ENCODE measurements at places on chromosomes 6 and 20. TPM values are rescaled to one million over a fixed set of nuclear protein-coding genes. Genes with fewer than 3 reads are reported as not detected.

DNA sequence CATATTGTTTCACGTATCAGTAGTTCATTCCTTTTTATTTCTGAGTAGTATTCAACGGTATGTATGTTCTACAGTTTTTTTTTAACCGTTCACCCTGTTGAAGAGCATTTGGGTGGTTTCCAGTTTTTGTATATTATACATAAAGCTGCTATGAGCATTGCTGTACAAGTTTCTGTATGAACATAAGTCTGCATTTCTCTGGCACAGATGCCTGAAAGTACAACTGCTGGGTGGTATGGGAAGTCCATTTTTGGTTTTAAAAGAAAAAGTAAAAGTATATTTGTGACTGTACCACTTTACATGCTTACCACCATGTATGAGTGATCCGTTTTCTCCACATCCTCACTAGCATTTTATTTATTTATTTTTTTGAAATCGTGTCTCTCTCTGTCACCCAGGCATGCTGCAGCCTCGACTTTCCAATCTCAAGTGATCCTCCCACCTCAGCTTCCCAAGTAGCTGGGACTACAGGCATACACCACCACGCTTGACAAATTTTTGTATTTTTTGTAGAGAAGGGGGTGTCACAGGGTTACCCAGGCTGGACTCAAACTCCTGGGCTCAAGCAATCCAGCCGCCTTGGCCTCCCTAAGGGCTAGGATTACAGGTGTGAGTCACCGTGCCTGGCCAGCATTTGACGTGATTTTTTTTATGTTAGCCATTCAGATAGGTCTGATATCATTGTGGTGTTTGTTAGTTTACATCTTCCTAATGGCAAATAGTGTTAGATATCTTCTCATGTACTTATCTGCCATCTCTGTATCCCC, 11.0 kb upstream of the SIM1 start:
- no peak for DNase-seq

DNA sequence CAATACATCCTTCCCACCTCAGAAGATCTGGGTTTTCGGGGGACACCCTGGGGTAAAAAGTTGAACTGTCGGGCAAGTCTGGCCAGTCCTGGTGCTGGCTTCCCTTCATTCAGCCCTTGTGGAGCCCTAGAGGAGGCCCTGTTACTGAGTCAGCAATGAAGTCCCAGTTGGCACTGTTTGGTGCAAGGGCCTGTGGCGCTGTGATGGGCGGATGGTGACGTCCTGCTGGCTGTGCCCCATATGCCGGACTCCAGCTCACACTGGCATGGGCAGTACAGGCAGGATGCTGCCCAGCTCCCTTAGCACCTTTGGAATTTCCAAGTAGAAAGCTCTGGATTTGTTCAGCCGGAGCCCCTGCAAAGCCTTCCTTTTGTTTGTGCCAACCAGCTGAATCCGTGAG, 186.2 kb upstream of the PMEPA1 start:
- no peak for DNase-seq

DNA sequence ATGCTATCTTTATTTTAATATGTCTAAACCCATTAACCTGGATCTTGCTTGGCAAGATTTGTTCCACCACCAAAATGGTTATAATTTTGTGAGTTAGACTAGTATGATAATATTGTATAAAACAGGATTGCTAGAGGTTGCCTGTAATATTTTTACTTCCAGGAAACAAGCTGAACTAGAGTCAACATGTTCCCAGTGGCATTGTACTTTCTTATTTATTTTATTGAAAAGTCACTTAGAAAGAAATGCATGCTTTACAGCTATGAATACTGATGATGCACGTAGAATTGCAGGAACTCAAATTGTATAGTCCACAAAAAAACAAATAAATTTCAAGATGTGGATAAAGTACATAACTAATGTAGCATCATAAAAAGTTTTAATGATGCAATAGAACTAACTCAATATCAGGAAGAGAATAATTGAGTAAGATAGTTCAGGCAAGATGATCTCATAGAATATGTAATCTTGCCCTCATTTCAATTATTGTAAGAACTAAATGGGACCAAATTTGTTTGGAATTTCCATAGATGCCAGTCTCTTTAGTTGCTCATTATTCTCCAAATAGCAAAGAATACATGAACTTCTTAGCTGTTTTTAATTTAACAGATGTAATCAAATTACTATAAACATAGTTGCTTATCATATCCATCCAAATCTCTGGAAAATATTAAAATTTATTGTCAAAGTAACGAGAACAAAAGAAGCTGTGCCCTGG, 451.8 kb downstream of the COL12A1 start:
- DNase-seq = no peak

GRCh38 chr6:25130518-25130917, 148.7 kb upstream of the CARMIL1 start:
- no peak for DNase-seq

MKKS gene
- 36.4 TPM for polyA plus RNA-seq
